ENCODE measurements at places on chromosomes 6 and 20.

- peak; percentile 13 for DNase-seq
Measured at GRCh38 chr6:37433657-37434271, 743 bp downstream of the CMTR1 start.

- no peak for DNase-seq
Measured at GRCh38 chr6:163994566-163994965, 580.0 kb downstream of the QKI start.

DNA sequence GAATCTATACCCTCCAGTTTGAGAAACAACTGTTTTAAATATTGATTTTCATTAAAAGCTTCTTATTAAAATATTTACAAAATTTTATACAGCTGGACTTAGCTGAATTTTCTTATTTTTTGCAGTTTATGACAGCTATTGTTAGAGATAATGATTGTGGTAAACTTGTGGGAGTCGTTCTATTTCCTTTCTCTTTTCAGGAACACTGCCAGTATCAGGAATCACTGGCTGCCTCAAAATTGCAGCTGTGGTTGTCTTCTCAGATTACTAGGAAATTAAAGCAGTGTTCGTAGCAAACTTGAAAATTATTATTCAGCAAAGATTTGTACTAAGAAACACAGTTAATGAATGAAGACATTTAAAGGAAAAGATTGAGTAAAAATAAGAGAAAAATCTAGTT lies 311.0 kb downstream of the CENPW start:
- DNase-seq = no peak

GRCh38 chr6:117338567-117338966 lies 73.2 kb downstream of the VGLL2 start:
- no peak for DNase-seq

DNA sequence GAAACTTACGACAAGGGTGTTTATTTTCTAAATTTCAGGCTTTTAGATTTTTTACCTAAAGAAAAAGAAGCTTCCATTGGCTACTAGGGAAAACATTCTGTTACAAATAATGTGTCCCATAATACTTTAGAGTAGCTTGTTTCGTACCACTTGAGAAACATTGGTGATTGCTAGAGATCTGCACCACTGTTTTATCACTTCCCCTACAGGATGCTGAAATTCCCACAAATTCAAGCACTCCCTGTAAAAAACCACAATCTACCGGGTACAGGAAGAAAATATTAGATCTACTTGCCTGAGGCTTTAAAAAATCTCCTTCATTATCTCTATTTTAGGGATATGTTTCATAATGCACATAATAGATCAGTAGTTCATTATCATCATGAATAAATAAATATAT lies 29.9 kb downstream of the SEL1L2 start:
- DNase-seq = no peak

DNA sequence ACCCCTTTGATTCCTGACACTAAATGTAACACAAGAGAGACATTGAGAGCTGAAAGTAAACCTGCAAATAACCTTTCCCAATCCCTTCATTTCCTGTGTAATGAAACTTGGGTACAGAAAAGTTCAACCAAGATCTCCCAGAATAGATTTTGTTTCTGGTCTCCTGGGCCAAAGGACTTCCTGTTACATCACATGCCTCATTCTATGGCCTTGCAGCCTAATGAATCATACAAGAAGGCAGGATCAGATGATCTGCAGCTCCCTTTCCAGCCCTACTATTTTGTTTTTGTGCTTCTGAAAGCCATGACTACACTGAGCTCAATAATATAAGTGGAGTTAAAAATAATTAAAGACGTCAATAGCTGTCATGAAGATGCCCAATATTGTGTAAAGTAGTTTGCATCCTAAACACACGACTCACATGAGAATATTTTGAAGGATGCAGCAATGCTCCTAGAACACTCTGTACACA lies 73.4 kb upstream of the NOX3 start:
- DNase-seq = no peak

Measured in right kidney (tissue), 9 donors.